NCI-H460 (cell line): ENCODE measurements at places on chromosomes 4 and X.

DNA sequence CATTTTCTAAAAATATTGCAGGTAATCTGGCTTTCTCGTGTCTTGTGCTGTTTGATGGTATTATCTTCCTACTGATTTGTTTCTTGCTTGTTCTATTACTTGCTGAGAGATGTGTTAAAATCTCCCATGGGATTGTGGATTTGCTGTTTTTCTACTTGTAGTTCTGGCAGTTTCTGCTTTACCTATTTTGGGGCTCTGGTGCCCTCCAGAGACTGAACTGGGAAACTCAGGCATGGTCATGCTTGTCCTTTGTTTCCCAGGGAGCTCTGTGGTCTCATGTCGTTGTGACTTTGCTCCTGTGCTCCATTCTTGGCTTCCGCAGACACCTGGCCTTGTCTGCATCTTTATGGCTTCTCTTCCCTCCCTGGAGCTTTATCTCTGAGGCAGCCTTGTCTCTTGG lies 39.5 kb downstream of the NSD2 start:
- peak; percentile 43 for DNase-seq

DNA sequence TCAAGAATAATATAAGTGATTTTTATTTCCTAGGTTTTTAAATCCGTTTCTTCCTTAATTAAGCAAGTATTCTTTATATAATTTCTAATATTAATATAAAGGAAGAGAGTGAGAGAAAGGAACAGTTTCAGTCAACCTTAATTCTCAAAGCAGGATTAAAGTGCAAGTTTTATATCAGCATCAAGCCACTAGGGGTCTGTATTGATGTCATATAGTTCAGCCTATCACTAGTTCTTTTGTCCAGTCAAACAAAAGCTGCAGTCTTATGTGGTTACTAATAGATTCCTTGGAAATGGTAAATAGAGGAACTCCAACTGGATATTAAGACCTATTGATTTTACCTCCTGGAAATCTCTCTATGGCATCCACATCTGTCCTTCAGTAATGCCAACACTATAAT lies 82.0 kb downstream of the NAP1L3 start:
- DNase-seq: no peak

GRCh38 chr4:113556382-113557134 lies 205.0 kb downstream of the CAMK2D start:
- no peak for DNase-seq

GRCh38 chr4:11133868-11134267 lies 294.8 kb downstream of the HS3ST1 start:
- DNase-seq: no peak

GRCh38 chr4:182187674-182188073 lies 55.5 kb upstream of the TENM3 start:
- no peak for DNase-seq
